Stimulated activated CD4-positive, alpha-beta T cell treated with anti-CD3 and anti-CD28 coated beads, Interleukin-2, amount 100 ng/mL, for 24 hours (primary cell): ENCODE measurements at places on chromosomes 6 and 20.

DNA sequence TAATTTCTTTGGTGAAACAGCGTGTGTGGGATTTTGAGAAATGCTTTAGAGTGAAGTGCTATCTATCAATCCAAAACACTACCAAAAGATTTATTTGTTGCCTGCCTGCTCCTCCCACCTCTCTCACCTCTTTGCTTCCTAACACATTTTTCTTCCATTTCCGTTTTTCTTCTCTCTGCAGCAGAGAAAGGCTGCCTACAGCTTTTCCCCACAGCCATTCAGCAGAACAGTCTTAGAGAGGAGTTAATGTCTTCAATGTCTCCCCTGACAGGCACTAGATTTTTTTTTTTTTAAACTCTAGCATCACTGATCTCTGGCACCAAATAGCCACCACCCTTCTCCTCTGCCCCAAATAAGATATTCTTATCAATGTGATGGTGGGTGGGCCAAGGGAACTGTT, 327.8 kb upstream of the MAN1A1 start:
- no peak for DNase-seq

DNA sequence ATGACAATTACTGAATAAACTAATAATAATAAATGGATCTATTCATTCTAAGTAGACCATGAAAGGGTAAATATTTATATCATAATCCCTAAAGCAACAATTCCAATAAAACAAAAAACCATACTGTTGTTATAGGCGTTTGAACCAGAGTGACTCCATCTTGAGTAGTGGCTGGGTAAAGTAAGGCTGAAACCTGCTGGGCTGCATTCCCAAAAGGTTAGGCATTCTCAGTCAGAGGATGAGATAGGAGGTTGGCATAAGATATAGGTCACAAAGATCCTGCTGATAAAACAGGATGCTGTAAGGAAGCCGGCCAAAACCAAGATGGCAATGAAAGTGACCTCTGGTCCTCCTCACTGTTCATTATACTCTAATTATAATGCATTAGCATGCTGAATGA, 8.3 kb downstream of the OR2H1 start:
- no peak for DNase-seq

GRCh38 chr6:15304337-15305042, 58.6 kb downstream of the JARID2 start:
- no peak for DNase-seq

GRCh38 chr20:50810842-50811241, 16.0 kb downstream of the BCAS4 start:
- no peak for DNase-seq

DNA sequence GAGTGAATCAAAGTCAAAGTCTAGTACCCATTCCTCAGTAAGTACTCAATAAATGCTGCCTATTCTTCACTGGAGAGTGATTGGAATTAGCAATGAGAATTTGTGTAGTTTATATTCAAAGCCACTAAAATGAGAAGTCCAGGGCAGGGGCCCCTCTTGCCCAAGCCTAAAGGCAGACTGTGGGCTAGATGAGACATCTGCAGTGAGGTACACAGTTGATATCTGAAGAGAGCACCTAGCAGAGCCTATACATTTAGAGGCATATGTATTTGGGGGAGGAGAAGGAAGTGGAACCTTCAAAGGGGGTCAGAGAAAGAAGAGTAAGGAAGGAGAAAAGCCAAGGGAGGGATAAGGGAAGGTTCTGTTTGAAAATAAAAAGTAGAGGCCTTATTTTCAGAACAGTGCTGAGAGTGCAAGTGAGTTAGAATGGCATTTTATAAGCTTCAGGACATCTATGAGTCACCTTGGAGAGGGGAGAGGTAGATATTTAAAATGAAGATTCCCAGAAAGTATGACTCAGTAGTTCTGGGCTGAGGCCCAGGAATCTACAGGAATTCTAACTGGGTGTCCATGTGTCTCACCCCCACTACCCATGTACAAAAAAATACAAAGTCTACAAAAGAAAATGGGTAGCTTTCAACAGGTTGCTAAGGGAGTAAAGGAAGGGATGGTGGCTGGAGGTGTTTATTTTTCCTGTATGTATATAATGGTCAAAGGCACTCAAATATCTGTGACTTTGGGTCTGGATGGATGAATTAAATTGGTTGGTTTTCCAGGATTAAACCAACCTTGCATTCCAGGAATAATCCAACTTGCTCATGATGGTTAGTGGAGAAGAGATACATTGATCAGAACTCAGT, 135.1 kb downstream of the ZFP64 start:
- no peak for DNase-seq

DNA sequence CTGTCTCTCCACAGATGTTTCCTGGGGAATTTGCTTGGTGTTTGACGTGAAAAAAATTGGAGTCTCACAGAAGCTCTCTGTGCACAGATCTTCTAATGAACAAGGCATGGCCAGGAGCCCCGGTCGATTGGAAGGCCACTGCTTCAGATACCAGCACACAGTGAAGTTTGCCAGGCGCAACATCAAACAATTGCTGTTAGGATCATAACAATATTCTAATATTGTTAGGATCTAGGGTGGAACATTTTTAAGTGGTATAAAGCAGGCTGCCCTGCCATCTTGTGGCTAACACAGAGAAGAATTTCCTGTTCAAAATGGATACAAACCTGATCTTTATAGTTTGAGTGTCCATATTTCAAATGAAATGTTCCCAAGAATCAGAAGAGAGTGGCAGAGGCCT, 64.1 kb downstream of the C6orf118 start:
- DNase-seq: no peak

DNA sequence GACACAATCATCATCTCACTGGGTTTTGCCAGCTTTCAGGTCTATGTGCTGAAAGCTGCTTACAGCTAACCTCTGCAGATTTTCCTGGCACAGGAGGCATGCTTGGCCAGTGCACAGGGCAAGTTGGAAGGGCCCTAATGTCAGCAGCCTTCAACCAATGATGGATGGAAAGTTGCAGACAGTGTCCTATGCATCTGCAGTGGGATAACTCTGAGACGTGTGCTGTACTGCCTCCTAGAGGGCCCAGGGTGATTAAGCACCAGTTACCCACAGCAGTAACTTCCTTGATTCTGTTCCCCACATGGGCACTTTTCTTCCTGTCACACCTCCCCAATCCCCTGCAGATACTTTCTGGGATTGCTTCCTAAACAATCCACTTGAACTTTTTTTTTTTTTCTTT, 38.6 kb downstream of the OVOL2 start:
- DNase-seq: no peak

DNA sequence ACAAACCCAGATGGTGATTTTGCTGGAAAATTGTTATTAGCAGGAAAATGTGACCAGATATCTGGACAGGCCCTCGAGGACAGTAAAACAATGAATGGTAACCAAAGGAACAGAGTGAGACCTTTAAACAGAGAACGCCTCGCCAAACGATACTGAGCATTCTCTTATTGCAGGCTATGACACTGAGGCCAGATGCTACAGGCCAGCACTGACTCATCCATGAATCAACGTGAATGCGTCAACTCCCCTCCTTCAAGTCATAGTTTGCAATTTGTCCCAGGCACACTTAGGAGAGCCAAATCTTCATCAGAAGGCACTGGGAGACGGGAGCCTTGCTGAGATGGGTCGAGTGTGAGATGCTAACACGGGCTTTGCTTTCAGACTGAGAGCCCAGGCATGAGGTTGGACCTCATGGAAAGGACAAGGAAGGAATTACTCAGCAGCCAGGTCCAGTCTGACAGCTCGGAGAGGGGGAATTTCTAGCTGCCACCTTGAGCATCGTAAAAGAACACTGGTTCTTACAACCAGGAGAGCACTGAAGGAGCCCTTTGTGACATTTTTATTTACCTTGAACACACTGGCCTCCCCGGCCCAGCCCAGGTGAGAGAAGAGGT, 60.7 kb downstream of the BMP7 start:
- DNase-seq: no peak

DNA sequence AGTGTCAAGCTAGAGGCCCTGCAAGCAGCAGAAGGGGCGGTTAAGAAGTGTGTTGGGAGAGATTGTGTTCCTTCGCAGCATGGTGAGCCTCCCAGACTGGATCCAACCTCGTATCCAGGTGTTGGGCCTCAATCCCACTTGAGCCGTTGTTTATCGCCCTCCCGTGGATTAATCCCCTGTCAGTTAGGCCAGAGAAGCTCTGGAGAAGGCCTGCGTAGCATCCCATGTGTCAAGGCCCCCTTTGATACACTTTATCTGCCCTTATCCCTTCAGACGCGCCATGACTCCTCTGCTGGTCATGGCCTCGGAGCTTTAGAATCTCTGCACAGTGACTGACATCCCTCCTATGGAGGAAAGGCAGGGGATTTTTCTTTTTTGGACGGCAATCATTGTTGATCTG, 181.0 kb downstream of the ZFP64 start:
- no peak for DNase-seq

DNA sequence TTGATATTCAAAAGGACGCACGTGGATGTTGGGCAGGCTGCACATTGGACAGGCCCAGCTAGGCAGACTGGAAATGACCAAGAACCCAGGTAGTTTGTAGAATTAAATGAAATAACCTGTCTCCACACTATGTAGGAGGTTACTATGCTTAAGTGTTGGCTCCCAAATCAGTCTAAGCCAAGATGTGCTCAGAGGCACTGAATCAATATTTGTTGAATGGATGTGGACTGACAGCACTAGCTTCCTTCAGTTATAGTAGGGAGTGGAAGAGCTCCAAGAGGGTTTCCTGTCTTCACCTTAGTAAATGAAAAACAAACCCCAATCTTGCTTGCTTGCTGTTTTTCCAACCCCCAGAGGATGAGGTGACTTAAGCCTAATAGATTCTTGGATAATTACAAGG, 180.5 kb downstream of the JARID2 start:
- DNase-seq: no peak

- no peak for DNase-seq
Observed at GRCh38 chr20:47500554-47500953, 1.1 kb upstream of the NCOA3 start.

- no peak for DNase-seq
Observed at GRCh38 chr20:22584522-22584921, at the start of gene FOXA2. Gene FOXA2, minus strand, starts transcription at chr20:22584572. Its CDS starts 294 bp downstream, at chr20:22584278.

DNA sequence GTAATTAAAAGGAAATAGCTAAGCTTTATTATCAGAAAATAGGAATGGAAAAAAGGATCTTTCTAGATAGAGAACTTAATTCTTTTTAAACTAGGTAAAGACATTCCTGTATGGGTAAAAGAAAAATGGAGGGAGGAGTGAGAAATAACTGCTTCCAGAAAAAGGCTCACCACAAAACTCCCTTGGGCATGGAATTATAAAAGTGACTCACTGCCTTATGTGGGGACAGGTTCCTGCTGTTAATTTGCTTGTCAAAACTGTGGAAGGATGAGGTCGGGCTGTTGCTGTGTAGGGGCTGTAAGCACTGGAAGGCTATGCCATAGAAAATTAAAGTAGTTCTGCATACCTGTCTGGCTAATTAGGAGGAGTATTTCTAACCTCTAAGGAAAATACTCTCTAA, 158.7 kb downstream of the UBE3D start:
- DNase-seq: no peak

- DNase-seq: no peak
Observed at GRCh38 chr6:164246082-164246481, 831.6 kb downstream of the QKI start.

DNA sequence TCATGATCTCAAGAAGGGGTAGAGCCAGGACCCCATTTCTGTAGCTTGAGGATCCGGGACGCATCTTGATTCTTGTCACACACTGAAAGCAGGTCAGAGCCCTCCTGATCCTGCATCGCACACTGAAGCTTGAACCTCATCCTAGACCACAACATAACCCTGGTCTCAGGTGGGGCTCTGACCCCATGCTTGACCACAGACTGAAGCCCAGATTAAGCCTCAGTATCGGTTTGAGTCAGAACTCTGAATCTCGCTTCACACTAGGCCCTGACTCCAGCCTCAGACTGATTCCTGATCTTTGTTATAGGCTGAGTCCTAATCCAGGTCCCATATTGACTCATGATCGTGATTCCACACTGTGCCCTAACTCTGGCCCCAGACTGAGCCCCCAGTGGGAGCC, 8.5 kb upstream of the RSPO4 start:
- no peak for DNase-seq

GRCh38 chr6:130779658-130780033, 47.6 kb upstream of the SMLR1 start:
- no peak for DNase-seq

- no peak for DNase-seq
Observed at GRCh38 chr6:142857233-142857761, 87.7 kb downstream of the HIVEP2 start.

- no peak for DNase-seq
Observed at GRCh38 chr6:108222504-108222903, 38.3 kb downstream of the SNX3 start.

- DNase-seq: no peak
Observed at GRCh38 chr20:6489361-6490171, 277.9 kb upstream of the BMP2 start.

DNA sequence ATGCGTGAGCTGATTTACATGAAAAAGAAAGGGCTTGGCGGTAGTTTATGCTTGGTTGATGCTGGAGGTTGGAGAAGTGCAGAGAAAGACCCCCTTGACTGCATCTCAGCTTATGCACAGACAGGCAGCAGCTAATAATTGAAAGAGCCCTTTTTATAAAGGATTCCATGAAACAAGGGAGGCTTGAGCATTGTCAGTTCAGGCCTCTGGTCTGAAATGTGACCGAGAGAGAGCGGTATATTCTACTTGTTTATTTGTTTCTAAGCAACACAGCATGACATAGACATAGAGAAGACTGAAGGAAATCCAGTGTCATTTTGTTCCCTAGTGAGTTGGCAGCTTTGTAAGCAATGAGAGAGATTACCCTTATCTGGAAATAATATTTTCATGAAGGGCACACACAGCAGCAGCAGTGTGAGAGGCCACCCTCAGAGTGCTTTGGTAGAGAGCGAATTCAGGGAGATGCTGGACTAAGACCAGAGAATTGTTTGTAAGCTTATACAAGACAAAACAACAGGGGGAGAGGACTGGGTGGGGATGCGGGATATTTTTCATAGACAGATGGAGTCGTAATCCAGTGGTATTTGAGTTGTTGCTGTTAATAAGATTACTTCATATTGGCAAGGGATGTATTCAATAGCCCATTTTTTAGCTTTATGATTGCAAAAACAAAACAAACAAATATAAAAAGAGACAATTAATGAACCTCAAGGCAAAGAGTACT, 34.6 kb upstream of the LAMA2 start:
- no peak for DNase-seq

DNA sequence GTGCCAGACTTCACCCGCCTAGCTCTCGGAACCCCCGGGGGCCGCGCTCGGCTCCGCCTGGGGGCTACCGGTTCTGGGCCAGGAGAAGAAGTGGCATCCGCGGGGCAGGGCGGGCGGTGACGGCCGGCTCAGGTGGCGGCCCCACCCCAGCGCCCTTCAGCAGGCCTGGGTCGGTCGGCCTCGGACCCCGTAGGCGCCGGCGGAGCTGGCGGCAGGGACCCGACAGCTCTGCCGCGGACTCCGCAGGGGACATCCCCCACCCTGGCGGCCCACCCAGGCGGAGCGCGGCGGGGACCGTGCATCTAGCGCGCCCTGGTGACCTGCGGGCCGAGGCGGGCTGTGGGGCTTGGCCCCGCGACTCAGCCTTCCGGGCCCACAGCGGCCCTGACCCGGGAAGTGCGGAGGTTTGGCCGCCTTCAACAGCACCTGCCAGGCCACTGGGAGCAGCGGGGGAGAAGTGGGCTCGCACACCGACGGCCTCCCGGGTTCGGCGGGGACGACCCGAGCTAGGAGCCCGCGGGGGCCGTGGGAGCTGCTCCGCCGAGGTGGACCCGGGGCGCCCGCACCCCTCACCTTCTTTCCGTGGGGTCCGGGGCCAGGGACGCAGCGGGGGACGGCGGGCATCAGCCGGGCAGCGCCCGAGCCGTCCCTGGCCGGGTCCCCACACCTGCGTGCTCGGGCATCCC, 87.1 kb downstream of the TMEM242 start:
- no peak for DNase-seq
